ENCODE measurements at places on chromosomes 11 and 22. TPM values are rescaled to one million over a fixed set of nuclear protein-coding genes. Genes with fewer than 3 reads are reported as not detected.

SLC5A4 gene
- total RNA-seq = 1.3 TPM

NLRP14 gene
- total RNA-seq = not detected

KDM4D gene
- total RNA-seq = 1.4 TPM

HEPHL1 gene
- total RNA-seq = not detected

PGA5 gene
- 0.94 TPM for total RNA-seq

- H3K36me3 ChIP-seq = no peaks in the 10 kb centered on the region
- H3K27me3 ChIP-seq = no peaks in the 10 kb centered on the region
- peaks cover 3% of the 10 kb centered on the region for H3K4me1 ChIP-seq
- H3K4me3 ChIP-seq = no peak overlapping the region
- DNase-seq = no peak
- no peak overlapping the region for H3K27ac ChIP-seq
Measured at GRCh38 chr11:68865241-68865640, 23.5 kb upstream of the CPT1A start.

DNA sequence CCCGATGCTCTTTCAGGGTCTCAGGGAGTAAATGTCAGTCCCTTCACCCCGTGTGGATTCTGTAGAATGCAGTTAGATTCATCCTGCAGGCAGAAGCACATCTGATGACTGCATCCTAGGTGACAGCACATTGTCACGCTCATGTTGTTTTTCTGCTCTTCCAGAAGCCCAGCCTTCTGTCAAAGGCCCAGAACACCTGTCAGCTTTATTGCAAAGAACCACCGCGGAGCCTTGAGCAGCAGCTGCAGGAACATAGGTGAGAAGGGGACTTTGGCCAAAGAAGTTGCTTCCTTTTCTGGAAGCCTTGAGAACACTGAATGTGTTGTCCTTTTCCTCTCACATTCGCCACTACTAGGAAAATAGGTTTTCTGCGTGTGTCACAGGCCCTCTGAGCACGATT, 43.7 kb downstream of the PPP2R1B start:
- no peak overlapping the region for H3K4me3 ChIP-seq
- H3K27me3 ChIP-seq = no peaks in the 10 kb centered on the region
- DNase-seq = no peak
- peaks cover 11% of the 10 kb centered on the region for H3K4me1 ChIP-seq

DNA sequence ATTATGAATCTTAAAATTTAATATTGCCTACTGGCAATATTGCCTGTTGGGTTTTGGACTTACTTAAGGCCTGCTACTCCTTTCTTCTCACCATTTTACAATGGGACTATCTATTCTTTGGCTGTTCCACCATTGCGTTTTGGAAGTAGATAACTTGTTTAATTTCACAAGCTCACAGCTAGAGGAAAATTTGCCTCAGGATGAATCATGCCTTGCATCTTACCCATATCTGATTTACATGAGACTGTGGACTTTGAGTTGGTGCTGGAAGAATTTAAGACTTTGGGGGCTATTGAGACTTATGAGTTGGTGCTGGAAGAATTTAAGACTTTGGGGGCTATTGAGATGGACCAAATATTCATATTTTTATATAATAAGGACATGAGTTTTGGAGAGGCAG, 662.6 kb downstream of the METTL15 start:
- H3K4me1 ChIP-seq = no peaks in the 10 kb centered on the region
- H3K4me3 ChIP-seq = no peak overlapping the region
- no peaks in the 10 kb centered on the region for H3K36me3 ChIP-seq

DNA sequence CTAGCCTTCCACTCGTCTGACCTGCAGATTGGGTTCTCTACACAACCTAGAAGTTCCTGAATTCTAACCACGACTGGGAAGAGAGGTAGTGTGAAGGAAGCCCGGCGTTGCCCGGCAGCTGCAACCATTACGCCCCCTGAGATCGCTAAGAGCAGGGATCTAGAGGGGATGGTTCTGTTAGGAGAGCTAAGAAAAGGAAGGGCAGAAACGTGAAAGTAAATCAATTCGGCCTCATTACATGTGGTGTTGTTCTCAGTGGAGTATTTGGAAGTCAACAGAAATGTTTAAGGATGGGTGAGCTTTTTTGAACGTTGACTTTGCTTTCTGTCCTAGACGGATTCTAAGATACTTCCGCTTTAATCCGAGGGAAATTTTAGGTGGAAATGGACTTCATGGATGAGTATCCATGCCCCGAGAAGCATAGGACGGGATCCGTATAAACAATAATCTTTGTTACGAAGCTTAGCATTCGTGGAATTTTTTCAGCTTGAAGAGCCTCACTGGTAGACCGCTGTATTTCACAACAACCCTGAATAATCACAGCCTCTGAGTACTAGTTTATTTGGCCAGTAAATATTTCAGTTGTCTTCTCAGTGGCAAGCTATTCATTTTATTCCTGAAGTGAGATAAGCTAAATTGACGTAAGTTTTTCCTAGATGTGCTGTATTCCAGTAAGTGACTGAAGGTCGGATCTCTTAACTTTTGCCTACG, 629 bp downstream of the ATP5MG start:
- DNase-seq = no peak
- H3K4me3 ChIP-seq = peak overlapping the region; percentile 98
- H3K27me3 ChIP-seq = no peaks in the 10 kb centered on the region
- H3K27ac ChIP-seq = no peak overlapping the region

- no peaks in the 10 kb centered on the region for H3K36me3 ChIP-seq
- peaks cover 11% of the 10 kb centered on the region for H3K4me1 ChIP-seq
- H3K27me3 ChIP-seq = no peaks in the 10 kb centered on the region
- H3K27ac ChIP-seq = no peak overlapping the region
- DNase-seq = no peak
Measured at GRCh38 chr22:23110190-23110921, 31.4 kb downstream of the RSPH14 start.

DNA sequence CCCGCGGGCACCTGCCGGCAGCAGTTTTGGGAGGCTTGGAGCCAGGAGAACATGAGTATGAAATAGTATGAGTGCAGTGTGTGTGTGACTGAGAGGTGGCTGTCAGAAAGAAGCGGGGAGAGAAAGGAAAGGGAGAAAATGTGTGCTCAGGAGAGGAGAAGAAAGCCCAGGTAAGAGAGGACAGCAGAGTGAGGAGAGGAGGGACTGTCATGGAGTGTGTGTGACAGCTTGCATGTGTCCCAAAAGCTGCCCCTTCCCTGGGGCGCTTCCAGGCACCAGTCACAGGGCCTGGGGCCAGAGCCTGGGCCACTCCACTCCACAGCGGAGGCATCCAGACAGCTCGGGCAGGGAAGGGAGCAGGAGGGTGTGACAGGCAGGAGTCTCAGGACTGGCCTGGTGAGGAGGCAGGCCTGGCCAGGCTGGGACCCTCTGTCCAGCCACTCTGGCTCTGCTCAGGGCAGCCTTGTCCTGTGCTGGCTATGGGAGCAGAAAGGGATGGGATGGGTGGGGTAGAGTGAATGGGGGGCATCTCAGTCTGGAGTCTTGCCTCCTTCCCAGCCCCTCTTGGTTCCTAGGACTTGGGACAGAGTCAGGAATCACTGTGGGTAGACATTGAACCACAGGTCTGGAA, 949 bp downstream of the MMP11 start:
- no peak for DNase-seq
- H3K27ac ChIP-seq = no peak overlapping the region
- H3K36me3 ChIP-seq = no peaks in the 10 kb centered on the region
- peaks cover 13% of the 10 kb centered on the region for H3K4me1 ChIP-seq
- no peaks in the 10 kb centered on the region for H3K27me3 ChIP-seq

DNA sequence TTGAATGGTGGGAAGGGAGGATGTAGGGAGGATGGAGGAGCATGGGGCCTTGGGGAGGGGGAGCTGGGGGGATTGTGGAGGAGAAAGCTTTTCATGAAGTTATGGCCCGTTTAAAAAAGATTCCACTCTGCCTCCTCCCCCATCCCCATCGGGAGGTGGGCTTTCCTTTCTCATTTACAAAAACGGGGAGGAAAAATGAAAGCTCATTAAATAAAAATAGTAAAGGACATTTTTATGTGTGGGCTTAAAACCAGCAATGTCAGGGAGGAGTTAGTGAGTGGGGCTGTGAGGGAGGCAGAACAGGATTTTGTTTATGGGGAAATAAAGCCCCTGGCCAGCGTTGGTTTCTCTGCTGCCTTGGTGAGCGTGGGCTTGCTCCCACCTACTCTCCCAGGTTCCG, 83.2 kb downstream of the ZBTB16 start:
- peak overlapping the region; percentile 3 for H3K4me3 ChIP-seq
- no peaks in the 10 kb centered on the region for H3K27me3 ChIP-seq
- peaks cover 27% of the 10 kb centered on the region for H3K4me1 ChIP-seq
- DNase-seq = no peak

GRCh38 chr11:103340956-103341355, 231.7 kb downstream of the DYNC2H1 start:
- no peak for DNase-seq
- no peaks in the 10 kb centered on the region for H3K4me1 ChIP-seq
- H3K27me3 ChIP-seq = no peaks in the 10 kb centered on the region
- no peak overlapping the region for H3K4me3 ChIP-seq
- no peaks in the 10 kb centered on the region for H3K36me3 ChIP-seq
- H3K27ac ChIP-seq = no peak overlapping the region

DNA sequence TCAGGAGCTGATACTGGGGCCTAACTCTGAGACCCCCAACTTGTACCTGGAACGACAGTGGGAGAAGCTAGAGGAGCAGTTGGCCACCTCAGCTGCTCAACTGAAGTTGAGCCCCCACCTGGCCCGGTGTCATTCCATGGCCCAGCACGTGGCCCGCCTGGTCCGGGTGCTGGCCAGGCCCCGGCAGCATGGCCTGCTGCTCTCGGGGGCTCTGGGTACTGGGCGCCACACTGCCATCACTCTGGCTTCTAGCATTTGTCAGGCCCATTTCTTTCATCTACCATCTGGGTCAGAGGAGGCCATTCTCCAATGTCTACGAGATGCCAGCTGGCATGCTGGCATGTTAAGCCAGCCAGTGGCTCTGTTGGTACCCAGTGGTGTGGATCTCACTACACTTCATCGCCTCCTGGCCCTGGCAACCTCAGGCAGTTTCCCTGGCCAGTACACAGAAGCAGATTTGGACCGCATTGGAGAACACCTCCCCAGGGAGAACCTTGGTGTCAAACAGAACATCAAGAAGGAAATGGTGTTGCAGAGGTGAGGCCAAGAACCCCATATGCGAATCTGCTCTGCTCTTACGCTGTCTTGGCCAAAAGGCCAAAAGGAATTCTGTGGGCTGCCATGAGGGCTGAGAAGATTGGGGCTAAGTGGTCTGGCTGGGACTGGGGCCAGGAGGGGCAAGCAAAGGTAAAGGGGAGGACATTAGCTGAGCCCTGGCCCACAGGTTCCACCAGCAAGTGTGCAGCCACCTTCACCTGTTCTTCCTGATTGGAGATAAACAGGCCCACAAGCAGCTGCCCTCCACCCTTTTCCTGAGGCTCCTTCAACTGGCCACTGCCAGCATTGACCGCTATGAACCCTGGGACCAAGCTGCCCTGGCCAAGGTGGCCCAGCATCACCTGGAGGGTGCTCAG, 45.4 kb downstream of the RRP8 start:
- H3K4me1 ChIP-seq = no peaks in the 10 kb centered on the region
- H3K36me3 ChIP-seq = no peaks in the 10 kb centered on the region
- no peak overlapping the region for H3K27ac ChIP-seq
- no peak overlapping the region for H3K4me3 ChIP-seq
- no peak for DNase-seq

GRCh38 chr11:34044664-34045485, 6.7 kb upstream of the CAPRIN1 start:
- H3K27me3 ChIP-seq = no peaks in the 10 kb centered on the region
- DNase-seq = no peak
- H3K4me3 ChIP-seq = no peak overlapping the region
- no peaks in the 10 kb centered on the region for H3K36me3 ChIP-seq

DNA sequence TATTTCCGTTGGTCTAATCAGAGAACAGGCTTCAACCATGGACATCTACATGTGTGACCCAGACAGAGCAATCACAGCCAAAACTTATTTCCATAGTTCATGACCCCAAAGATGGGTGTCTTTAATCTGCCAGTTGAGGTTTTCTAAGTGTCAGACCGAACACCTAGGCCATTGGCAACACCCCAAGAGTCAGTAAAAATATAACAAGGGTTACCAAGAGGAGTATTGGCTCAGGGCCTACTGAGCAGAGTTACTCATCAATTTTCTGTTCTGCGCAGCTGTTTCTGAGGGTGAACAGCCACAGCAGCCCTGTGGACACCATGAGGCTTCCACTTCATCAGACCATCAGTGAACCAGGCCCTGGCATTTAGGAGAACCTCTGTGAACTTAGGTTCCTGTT, 18.8 kb downstream of the GUCD1 start:
- no peak for DNase-seq
- no peak overlapping the region for H3K4me3 ChIP-seq
- H3K27me3 ChIP-seq = no peaks in the 10 kb centered on the region
- H3K4me1 ChIP-seq = no peaks in the 10 kb centered on the region
- no peaks in the 10 kb centered on the region for H3K36me3 ChIP-seq
- no peak overlapping the region for H3K27ac ChIP-seq

DNA sequence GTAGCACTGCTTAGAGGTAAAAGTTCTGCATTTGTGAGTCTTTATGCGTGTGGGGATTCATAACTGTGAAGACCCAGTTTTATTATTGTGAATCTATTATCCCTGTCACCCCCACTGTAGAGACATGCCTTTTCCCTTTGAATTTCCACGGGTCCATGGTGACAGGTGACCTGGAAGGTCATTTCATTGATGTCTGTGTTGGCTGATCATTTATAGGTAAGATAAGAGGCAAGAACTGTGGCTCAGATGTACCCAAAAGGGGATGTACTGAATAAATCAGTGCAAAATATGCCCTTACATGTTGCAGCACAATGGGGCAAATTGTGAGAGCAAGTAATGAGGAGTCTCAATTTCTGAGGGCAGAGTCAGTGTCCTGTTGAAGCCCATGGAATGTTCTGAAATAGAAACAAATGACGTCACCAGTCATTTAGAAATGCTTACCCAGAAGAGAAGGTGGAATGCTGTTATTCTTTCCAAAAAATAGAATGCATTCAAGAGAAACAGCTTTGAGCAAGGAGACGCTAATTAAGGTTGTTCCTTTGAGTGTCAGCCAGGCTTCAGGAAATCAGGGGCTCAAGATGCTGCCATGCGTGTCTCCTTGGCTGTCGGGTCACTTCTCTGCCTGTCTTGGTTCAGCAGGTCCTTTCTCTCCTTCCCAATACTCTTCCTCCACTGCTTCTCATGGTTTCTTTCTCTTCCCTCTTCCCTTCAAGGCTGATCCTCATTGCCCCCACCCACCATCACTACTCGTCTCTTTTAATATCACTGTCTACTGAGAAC, 118.7 kb upstream of the E2F8 start:
- no peak overlapping the region for H3K27ac ChIP-seq
- no peaks in the 10 kb centered on the region for H3K4me1 ChIP-seq
- H3K27me3 ChIP-seq = no peaks in the 10 kb centered on the region
- DNase-seq = no peak
- no peak overlapping the region for H3K4me3 ChIP-seq

All from ovary (tissue), 10 donors.